ENCODE measurements at places on chromosomes 1 and 21.
A peak's percentile ranks its signal among the peaks of the same experiment; 100 is the strongest.

DNA sequence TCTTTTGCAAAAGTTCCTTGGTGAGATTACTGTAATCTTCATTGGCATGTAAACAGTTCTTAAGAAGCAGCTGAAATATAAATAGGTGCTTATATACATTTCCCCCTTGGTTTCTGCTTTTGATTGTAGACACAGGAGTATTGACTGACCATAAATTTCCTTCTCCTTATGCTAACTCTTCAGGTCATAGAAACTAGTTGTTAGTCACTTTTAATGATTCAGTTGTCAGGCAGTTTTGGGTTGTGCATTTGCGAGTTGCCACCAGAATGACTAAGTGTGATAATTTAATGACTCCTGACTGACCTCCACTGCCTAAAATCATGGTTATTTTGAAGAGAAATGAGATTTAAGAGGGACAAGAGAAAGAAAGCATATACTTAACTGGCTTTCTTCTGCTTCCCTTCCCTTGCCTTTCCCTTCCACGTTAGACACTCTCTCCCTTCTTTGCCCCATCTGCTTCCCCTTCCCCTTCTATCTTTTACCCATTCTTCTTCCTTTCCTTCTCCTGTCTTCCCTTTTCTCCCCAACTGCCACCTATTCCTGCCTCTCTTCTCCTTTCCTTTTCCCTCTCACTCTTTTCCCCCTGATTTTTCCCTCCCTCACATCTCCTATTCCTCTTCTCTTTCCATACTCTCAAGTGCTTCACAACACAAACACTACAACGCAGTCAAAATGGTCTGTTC is 12.3 kb downstream of the ZMPSTE24 start:
- no peak for DNase-seq

- no peak for DNase-seq
These were observed 9.8 kb upstream of the COL6A1 start for GRCh38 chr21:45971616-45972352.

DNA sequence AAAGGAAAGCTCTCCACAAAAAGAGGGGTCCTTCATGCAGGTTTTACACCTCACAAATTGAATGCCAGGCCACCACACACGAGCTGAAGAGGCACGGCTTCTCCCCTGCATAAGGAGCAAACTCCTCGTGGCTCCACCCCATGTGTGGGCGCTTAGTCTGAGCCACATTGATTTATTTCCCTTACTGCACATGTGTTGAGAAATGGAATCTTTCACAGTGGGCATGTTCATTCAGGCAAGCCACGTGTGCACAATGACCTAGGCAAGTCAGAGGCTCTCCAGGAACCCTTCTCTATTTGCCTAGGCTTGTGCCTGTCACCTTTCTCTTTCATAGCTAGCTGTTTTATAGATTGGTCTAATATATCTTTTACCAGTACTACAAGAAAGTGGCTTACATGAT is 120.5 kb downstream of the LTN1 start:
- no peak for DNase-seq

DNA sequence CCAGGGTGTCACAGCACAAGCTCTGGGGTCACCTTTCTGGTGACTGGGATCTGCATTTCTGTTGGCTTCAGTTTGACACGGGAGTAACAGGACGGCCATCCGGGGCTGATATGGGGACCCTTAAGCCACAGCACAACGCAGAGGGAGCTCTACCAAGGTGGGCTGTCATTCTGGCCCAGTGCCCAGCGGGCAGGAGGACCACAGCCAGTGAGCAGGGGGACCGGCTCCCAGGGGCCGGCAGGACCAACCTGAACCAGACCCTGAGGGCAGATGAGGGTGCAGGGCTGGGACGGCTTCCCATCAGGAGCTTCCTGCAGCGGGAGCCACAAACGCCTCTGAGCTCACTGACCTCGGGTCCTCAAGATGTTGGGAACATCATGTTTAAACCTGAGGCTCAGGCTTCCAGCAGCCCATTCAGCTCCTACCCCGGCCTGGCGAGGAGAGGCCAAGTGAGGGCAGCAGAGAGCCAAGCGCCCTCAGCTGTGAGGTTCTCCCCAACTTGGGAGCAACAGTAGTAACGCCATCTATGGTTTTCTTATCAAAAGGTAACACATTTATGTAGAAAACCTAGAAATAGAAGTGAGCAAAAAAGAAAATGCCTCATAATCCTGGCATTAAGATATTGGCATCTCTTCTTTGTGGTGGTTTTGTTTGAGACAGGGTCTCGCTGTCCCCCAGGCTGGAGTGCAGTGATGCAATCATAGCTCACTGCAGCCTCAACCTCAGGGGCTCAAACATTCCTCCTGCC is 26.8 kb downstream of the TMEM201 start:
- peak; percentile 41 for DNase-seq

DNA sequence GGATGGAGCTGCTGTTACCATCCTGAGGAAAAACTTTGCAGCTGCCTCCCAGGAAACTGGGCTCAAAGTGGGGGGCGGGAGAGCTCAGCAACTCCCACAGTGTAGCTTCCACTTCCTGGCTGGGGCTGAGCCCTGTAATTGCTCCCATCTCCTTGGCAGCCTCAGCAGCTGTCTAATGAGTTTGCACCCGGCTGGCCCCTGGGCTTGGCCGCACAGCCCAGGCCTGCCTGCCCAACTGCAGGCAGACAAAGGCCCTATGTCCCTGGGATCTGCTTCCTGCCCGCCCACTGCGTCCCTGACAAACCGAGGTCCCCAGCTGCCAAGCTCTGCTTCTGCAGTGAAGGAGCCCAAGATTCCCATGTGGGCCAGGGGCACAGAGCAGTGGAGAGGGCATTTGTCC is 30.1 kb downstream of the EDN2 start:
- DNase-seq: no peak

GRCh38 chr1:118564961-118565703 is 380.1 kb upstream of the SPAG17 start:
- no peak for DNase-seq

- no peak for DNase-seq
These were observed 19.6 kb upstream of the AGPAT3 start for GRCh38 chr21:43845386-43845785.

DNA sequence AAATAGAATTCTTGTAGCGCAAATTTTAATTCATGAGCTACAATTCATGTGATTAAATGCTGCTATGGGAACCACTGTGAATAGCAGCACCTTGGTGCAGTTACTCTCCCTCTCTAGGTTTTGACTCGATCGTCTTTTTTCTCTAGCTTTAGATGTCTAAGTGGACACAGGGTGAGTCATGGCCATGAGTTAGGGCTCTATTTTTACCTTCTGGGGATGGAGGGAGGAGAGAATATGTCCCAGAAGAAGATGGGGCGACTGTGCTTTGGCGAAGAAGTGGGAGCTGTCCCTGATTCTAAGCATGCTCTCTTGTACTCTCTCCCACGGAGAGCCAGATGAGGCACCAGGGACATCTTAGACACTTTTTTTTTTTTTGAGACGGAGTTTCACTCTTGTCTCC is 1.6 kb upstream of the OR2B11 start:
- no peak for DNase-seq

Measured in naive B cell (primary cell).